GM06990 (cell line): ENCODE measurements at places on chromosomes 5 and 9.

GRCh38 chr9:91378695-91379127, 17.0 kb upstream of the AUH start:
- DNase-seq: no peak

GRCh38 chr9:110748251-110748893, 79.8 kb downstream of the MUSK start:
- no peak for DNase-seq

- no peak for DNase-seq
These were observed 177.9 kb downstream of the MAPKAP1 start for GRCh38 chr9:125529107-125529506.

DNA sequence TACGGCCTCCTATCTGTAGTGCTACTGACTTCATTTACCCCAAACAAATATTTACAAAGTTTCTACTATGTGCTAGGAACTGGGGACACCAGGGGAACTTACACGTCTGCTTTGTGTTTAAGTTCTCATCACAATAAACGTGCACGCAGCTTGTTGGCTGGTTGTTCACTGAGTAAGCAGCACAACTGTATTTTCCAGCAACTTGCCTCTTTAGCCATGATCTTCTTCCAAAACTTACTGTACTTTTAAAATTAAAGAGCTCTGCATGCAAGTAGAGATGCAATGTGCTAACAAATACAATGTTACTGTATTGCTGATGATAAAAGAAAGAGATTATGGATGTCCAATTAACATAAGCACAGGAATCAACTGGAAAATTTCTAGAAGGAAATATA, 62.8 kb downstream of the RAPGEF1 start:
- DNase-seq: no peak

GRCh38 chr5:132770476-132771159, 6.4 kb downstream of the SEPTIN8 start:
- DNase-seq: no peak

DNA sequence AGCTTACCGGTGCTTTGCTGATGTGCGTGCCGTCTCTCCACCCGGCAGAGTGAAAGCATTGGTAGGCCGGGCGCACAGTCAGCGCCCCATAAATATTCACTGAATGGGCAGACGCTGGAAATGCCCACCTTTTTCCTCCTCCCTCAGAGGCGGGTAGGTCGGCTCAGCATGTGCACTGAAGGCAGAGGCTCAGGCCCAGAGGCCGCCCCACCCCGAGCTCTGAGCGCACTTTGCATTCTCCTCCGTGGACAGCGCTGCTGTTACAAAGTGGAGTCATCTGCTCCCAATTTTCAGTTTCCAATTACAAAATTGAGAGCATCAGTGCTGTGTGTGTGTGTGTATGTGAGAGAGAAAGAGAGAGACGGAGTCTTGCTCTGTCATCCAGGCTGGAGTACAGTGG, 10.6 kb downstream of the UCK1 start:
- DNase-seq: no peak

GRCh38 chr9:111150181-111150580, 111.9 kb upstream of the LPAR1 start:
- DNase-seq: no peak

DNA sequence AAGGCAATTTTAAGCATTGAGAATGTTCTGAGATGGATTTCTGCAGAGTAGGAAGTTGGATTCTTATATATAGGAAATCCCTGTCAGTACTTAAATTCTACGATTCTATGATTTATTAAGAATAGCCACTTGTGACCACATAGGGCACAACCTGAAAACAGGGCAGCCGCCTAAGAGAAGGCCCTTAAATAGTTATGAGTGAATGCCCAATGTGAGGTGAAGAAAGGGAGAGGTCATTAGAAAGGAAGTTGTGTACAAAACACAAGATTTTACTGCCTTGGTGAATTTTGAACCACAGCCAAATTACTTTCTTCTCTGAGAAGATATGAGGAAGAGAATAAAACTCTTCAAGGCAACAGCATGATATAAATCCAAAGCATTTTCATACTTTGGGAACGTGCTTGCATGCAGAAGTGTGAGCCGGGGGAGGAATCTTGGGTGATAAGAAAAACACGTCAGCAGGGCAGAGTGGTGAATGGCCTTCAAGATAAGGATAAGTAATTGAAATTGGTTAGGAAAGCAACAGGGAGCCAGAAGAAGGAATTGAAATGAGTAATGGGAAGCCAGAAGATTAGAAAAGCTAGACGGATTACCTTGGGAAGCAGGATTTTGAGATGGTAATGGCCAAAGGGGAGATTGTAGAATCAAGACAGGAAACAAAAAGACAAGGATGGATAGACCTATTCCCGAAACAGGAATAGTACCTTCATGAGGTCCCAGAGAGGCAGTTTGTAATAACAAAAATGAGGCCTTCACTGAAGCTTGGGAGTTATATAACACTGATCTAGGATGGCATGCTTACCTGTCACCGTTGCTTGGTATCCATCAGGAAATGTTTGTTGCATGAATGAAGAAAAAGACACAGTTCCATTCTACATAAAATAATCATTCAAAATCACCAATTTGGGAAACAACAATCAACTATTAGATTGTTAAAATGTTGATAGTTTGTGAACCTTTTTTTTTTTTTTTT, 244.3 kb downstream of the PDE4D start:
- no peak for DNase-seq

DNA sequence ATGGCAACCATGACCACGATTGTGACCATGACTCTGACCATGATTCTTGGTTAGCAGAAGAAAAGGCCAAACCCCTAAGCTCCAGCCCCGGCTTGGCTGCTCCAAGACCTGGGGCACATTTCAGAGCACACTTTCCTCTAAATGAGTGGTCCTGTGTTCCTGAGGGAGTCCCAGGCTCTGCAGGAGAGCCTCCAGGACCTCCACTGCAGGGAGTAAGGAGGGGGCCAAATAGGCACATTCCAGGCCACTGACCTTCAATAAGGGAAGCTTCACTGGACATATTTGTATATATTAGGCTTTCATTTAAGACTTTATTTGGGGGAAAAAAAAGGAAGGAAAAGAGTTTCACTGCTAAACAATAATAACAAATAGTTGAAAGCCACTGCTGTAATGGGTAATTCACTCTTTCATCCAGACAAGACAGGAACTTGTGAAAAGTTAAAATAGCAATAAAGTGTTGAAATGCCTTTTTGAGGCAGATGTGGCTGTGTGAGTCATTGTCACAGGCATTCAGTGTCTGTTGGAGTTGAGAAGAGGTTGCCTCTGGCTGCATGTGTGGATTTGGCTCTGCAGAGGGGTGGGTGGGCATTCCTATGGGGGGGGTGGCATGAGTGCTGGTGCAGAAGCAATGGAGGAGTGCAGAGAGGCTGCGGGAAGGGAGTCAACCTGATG, 63.9 kb upstream of the TGFBR1 start:
- DNase-seq: no peak

DNA sequence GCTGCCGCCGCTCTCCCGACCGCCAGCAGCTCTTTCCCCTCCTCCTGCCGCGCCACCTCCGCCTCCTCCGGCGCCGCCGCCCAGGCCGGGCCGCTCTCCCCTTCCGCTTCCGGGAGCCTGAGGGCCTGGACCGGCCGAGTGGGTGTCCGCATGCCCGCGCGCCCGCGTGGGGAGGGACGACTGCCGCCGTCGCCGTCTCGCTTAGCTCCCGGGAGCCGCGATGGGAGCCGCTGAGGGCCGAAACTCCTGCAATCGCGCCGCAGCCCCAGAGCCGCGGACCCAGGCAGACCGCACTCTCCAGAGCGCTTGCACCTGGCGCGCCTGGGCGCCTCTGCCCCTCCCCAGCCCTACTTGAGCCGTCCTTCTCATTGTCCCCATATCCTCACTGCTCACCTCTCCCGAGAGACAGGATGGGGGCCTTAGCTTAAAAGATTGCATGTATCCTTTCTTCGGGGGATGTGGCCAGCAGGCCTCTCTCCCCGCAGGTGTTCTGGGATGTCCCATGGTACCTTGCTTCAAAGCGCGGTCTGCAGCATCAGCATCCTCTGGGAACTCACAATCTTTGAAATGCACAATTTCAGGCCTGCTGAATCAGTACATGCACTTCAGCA, at the start of gene ZDHHC21:
Gene ZDHHC21, minus strand, starts transcription at position 182 of the 611 bp plus-strand sequence. CDS start 19,092 bp downstream, outside the sequence.
- peak; percentile 85 for DNase-seq

GRCh38 chr9:134918646-134919045, 934 bp upstream of the FCN1 start:
- DNase-seq: no peak

- DNase-seq: no peak
These were observed 358.2 kb upstream of the DMAC1 start for GRCh38 chr9:8157683-8158324.
